ENCODE measurements at places on chromosomes 2 and 18.

DNA sequence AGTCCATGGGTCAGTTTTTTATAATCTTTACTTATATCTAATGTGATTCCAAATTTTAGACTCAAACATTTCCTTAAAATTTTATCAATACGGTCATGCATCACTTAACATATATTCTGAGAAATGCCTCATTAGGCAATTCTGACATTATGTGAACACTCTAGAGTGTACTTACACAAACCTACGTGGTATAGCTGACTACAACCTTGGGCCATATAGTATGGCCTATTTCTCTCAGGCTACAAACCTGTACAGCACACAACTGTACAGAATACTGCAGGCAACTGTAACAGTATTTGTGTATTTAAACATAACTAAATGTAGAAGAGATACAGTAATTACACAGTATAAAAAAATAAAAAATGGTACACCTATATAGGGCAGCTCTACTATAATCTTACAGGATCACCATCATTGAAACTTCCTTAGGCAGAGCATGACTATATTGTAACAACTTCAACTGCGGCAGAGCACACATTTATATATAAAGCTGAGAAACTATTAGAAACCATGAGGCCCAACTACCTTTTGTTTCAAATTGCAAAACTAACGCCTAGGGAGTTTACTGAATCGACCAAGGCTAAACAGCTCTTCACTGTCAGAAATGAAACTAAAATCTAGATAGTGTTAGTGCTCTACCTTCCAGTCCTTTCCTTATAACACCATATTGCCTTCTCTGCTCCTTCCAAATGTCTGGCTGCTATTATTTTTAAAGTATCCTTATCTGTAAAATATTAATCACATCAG lies 6.9 kb downstream of the YES1 start:
- DNase-seq = no peak

DNA sequence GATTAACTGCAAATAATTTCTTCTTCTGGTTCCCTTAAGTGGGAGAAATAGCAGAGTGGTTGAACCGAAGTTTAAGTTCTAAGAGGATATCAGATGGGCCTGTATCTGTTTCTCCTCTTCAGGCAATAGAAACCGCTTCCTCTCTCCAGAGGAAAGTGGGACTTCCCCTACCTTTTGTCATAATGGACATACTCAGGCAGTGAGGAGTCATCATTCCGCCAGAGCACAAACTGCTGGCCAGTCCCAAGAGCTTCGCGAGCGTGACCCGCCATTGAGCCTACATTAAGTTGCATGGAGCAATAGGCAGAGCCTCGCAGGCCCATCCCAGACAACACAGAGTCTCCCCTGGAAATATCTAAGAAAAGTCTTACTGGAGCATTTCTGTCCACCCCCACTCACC lies 158.9 kb downstream of the LDLRAD4 start:
- no peak for DNase-seq

- DNase-seq = no peak
Observed at GRCh38 chr2:95298486-95299111, 1.5 kb downstream of the KCNIP3 start.

- no peak for DNase-seq
Observed at GRCh38 chr2:221203125-221203524, 369.0 kb downstream of the EPHA4 start.

- DNase-seq = no peak
Observed at GRCh38 chr2:57516698-57517340, 529.8 kb upstream of the VRK2 start.

- DNase-seq = no peak
Observed at GRCh38 chr2:231928901-231929725, 2.9 kb upstream of the NPPC start.

- no peak for DNase-seq
Observed at GRCh38 chr2:210224591-210224940, 681 bp downstream of the ACADL start.

GRCh38 chr18:59414111-59414653 lies 55.1 kb upstream of the LMAN1 start:
- no peak for DNase-seq

DNA sequence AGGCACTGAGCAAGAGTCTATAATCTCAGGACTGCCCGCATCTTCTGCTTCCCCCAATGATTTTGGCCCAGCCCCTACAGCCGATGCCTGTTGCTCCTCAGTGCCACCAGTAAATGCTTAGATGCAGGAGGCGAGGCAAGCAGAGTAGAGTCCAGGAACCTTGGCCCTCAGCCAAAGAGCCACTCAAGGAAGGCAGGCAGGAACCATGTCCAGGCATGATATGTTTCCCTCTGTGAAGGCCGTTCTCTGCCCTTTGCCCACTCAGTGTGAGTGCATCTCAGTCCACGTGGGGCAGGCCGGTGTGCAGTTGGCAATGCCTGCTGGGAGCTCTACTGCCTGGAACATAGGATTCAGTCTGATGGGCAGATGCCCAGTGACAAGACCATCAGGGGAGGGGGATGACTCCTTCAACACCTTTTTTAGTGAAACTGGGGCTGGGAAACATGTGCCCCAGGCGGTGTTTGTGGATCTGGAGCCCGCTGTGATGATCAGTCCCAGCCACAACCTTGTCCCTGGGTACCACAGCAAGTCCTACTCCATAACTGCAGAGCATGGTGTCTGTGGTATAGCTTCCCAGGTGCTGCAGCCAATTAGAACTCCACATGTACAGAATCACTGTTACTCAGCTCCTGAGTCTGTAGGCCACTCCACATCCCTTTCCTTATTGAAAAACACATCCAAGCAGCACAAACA lies 9.7 kb upstream of the DNAJB2 start:
- DNase-seq = no peak

- DNase-seq = no peak
Observed at GRCh38 chr2:237309011-237309410, 105.0 kb downstream of the COL6A3 start.

- no peak for DNase-seq
Observed at GRCh38 chr2:240917684-240918257, 11.6 kb downstream of the CROCC2 start.

DNA sequence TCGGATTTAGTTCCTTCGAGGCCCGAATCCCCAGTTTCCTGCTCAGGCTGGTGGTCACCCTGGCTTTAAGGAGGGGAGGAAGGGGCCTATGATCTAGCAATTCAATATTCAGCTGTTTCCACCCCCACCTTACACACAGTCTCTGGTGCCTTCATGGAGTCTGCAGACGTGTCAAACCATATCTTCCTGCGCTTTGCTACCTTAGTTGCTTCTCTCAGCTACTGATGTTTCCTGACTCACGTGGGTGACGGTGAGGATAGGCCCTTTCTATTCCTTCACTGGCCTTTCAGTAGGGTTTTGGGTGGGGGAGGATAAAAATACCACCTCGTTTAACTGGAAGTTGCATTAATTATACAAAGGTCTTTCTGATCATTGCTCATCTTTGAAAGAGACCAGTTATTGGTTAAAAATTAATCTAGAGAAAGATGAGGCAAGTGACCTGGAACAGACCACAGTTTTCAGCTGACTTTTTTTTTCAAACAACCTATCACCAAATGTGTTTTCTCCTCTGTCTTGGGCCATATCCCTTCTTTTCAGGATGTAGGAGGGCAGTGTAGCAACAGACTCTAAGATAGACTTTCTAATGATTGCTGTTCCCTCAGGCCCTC lies 49.7 kb downstream of the SH2D6 start:
- no peak for DNase-seq

DNA sequence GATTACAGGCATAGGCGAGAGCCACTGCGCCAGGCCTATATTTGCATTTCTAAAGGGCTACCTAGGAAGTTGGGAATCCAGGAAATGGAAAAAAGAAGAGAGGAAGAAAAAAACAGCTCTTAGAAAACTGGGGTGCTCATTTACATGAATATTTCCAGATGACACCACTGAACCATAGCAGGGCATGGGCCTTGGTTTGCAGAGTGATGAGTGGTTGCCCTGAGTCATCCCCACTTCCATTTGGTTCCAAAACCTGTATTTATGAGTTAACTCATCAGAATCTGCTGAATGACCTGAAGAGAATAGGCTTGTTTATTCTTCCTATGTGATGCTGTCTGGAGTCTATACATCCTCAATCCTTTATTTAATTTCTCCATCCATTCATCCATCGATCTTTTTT lies 36.2 kb downstream of the EHD3 start:
- no peak for DNase-seq

DNA sequence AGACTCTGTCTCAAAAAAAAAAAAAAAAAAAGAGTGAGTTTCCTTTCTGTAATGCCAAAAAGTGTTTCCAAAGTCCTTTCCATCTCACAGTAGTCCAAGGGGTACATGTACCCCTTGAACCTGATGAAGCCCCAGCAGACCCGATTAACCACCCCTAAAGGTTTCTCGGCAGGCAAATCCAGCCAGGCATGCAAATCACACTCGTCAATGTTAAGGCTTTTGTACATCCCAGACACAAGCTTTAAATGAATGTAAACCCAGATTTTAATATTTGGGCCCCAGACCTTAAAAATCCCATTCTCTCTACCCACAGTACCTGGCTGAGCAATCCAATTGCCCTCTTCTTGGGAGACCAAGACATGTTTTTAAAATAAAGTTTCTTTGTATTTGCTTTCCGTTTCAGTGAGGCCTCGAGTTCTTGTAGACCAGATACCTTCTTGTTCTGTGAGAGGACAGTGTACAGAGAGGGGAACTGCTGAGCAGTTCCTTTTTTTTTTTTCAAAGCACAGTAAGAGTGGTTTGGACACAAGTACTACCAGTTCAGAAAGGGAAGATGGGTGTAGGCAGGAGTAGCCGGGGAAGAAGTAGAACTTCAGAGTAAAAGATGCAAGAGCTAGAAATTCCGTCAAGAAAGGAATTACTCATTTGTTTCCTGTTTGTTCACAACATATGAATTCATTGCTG lies at the start of gene NLRC4:
TSS of gene NLRC4 (minus strand) at position 465 of the 684 bp plus-strand sequence. CDS start 8,111 bp downstream, outside the sequence.
- no peak for DNase-seq

GRCh38 chr2:11550302-11550701 lies 16.5 kb downstream of the GREB1 start:
- DNase-seq = no peak

- no peak for DNase-seq
Observed at GRCh38 chr2:84850471-84850870, 30.4 kb downstream of the TRABD2A start.

- no peak for DNase-seq
Observed at GRCh38 chr2:74979844-74980243, 21.4 kb downstream of the POLE4 start.

- no peak for DNase-seq
Observed at GRCh38 chr2:226760412-226761194, 39.0 kb downstream of the IRS1 start.

DNA sequence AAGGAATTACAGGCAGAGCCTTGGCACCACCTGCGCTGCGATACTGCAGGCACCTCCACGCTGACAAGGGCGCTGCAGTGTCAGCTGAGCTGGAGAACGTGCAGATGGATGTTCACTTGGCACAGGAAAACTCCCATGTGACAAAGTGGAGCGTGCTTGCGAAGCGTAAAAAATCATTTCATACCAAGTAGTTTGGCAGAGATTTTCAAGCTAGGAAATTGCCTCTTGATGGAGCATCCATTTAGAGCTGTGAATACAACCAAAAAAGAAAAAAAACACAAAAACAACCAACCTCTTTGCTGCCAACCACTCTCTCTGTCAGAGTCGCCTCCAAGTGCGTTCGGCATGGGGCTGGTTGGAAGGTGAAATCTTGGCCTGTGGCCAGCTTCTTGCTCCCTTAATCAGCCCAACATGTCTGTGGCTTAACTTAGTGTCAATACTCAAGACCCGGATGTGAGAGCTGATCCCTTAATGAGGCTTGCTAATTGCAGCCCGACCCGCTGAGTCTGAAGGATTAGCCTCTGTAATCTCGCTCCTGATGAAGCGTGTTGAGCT lies 38.1 kb downstream of the ACOXL start:
- no peak for DNase-seq

DNA sequence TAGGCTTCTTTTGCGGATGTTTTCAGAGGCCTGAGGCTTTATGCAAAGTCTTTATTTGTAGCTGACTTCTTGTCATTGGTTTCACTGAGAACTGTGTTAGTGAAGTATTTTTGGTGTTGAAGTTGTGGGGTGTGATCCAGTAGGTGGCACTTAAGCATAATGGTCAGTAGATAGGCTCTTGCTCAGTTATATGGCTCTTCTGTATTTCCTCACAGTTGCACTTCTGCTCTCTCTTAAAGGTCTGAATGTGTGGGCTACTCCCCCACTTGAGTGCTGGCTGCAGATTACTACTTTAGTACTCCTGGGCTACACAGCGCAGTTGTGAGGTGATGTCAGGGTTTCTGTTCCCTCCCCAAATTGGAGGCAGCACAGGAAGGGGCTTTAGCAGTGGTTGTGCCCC lies 133.8 kb upstream of the SCN7A start:
- no peak for DNase-seq

GRCh38 chr18:57900906-57901435 lies 97.9 kb upstream of the ATP8B1 start:
- no peak for DNase-seq

- no peak for DNase-seq
Observed at GRCh38 chr2:113148606-113149552, 21.5 kb downstream of the IL1RN start.

DNA sequence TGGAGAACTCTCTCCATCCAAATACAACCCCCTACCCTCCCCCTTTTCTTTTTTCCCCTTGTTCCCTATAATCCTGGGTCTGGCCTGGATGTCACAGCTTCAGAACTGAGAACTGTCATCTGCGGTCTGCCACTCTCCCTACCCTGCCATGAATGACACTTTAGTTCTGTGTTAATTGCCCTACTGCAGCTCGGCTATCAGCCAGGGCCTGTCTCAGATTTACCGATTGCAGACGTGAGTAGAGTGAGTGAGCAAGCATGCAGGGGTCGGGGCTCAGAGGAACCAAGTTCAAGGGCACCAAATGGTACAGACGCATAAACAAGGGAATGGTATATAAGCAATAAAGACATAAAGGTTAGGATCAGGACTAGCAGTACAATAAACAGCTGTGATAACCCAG lies 967.8 kb downstream of the BCL11A start:
- DNase-seq = no peak

GRCh38 chr2:66814916-66815315 lies 380.0 kb downstream of the MEIS1 start:
- DNase-seq = no peak

GRCh38 chr2:194696690-194697089 lies 960.3 kb upstream of the SLC39A10 start:
- DNase-seq = no peak

DNA sequence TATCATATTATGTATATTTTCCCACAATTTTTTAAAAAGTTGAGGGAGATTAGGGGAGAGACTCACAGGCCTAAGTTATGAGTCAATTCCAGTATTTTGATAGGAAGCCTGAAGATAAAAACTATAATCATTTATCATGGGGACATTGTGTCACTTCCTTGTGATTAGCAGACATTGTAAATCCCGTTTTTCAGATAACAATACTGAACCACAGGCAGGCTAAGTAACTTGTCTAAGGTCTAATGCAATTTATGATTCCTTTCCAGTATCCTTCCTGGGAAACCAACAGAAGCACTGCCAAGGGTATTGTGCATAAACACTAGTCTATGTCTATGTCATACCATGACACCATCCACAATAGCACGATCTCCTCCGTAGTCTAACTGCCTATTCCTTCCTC lies 235.2 kb upstream of the PIK3C3 start:
- no peak for DNase-seq

- DNase-seq = no peak
Observed at GRCh38 chr2:205473791-205474190, 208.5 kb upstream of the NRP2 start.

GRCh38 chr2:202115479-202115971 lies 42.5 kb downstream of the KIAA2012 start:
- no peak for DNase-seq

- DNase-seq = no peak
Observed at GRCh38 chr2:43212216-43212835, 14.1 kb downstream of the ZFP36L2 start.

- no peak for DNase-seq
Observed at GRCh38 chr2:206693399-206694137, 24.6 kb downstream of the DYTN start.
